ENCODE measurements at places on chromosomes 7 and 10.

GRCh38 chr7:150717814-150718420, 1.5 kb downstream of the GIMAP1 start:
- DNase-seq, result no peak

DNA sequence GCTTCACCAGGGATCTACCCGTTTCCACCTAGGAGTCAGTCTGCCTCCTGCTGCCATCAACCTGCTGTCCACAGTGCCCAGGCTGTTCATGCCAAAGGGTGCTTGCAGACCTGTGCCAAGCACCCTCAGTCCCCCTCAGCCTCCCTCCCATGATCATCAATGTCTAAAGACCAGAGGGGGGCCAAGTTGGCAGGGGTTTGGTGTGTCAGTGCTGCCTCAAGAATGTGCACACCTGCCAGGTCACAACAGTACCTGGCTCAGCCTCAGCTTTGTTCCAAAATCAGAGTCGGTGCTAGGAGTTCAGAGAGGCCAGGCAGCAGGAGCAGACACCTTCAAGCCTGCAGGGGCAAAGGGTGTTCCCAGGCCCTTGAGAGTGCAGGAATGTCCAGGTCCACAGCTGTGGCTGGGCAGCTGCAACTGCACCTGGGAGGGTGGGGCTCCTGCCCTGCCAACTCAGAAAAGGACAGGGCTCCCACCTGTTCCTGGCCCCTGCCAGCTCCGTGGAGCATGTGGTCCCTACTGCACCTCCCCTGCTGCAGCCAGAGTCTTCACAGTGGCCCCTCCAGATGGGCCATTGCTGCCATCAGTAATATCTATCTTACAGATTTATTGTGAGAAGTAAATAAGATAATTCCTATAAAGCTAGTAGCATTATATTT, 219.5 kb downstream of the POLR1F start:
- no peak for DNase-seq

- DNase-seq, result no peak
These were observed 50.6 kb upstream of the SRPK2 start for GRCh38 chr7:105439174-105439893.

DNA sequence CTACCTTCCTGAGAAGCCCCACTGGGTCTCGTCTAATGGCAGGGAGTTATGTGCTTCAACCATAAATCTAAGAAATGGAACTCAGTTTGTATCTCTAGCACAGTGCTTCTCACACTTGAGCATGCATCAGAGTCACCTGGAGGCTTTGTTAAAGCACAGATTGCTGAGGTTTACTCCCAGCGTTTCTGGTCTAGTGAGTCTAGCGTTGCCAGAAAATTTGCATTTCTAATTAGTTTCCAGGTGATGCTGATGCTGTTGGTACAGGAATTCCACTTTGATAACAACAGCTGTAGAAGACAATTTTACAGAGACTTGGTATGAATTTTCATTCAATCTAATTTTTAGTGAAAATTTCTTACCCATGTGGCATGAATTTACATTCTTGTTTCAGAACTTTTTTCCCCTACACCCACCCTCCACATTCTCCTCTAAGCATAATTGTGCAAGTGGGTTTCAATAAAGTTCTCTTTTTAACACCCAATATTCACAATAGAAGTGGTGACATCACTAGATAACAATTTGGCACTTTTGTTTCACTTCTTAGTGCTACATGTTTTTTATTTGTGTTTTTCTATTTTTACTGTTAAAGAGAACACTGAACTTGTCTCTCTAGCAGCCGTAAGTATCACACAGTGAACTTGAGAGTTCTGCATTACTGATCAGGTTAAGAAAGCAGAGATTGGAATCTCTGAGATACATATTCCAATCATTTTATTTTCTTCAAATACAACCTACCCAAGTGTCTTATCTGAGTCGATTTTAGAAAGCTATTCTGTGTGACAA, 48.4 kb upstream of the BET1 start:
- DNase-seq, result no peak

DNA sequence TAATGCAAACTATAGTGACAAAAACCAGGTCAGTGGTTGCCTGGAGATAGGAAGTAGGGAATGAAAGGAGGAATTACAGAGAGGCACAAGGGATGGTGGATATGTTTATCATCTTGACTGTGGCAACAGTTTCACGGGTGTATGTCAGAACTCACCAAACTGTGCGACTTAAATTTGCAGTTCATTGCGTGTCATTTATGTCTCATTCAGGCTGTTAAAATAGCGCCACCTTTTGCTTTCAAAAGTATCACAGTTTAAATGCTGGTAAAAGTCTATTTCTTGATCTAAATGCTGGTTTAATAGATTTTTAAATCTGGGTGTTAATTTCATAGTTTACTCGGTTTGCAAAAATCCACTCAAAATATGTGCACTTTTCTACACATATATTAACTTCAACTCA, 51.0 kb downstream of the PTTG1IP2 start:
- no peak for DNase-seq

DNA sequence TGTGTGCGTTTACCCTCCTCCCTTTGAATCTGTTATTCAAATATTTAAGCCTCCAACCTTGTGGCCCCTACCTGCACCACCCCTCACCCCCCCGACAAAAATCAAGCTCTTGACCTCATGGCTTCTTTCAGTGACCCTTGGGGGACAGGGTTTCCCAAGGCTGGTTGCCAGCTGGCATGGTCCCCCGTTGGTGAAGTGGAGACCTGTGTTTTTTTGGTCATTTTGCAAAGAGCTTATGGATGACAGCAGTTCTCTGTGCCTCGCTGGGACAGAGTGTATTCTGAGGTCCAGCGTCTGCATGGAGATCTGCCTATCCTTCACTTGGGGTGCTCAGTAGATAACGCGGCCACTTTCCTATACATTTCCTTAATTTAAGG, 111.0 kb downstream of the TCF7L2 start:
- DNase-seq, result no peak

GRCh38 chr10:78634389-78634815, 434.4 kb upstream of the ZMIZ1 start:
- DNase-seq, result no peak

DNA sequence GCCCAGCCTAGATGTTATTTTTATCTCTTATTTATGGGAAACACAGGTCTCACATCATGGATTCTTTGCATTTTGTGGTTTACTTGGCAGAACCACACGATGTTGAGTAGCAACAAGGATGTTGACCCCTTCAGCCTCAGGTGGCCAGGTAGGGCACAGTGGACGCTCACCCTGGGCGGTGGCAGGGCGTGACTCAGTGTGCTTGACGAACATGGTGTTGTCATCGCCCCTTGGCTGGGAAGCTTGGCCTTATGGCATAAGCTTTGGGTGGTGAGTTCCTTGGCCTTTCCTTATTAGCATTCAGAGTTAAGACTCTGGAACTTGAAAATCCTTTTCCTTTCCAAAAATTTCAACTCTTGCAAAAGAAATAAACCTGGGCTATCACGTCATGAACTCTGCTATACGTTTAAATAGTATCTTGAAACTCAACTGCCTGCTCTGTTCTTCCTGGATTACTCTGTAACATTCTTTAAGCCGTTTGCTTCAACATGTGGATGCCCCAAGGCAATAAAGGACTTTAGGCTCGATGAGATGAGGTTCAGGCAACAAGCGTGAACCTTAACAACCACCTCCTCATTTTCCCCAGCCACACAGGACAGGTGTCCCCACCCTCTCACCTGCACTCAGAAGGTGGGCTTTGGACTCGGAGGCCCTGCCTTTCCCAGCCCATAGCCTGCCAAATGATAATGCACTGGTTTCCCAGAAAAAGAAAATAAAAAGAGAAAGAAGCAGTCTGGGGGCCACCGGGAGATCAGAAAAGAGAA, 22.5 kb upstream of the ECHDC3 start:
- no peak for DNase-seq

- no peak for DNase-seq
These were observed 88.8 kb upstream of the LYZL1 start for GRCh38 chr10:29199941-29200679.

DNA sequence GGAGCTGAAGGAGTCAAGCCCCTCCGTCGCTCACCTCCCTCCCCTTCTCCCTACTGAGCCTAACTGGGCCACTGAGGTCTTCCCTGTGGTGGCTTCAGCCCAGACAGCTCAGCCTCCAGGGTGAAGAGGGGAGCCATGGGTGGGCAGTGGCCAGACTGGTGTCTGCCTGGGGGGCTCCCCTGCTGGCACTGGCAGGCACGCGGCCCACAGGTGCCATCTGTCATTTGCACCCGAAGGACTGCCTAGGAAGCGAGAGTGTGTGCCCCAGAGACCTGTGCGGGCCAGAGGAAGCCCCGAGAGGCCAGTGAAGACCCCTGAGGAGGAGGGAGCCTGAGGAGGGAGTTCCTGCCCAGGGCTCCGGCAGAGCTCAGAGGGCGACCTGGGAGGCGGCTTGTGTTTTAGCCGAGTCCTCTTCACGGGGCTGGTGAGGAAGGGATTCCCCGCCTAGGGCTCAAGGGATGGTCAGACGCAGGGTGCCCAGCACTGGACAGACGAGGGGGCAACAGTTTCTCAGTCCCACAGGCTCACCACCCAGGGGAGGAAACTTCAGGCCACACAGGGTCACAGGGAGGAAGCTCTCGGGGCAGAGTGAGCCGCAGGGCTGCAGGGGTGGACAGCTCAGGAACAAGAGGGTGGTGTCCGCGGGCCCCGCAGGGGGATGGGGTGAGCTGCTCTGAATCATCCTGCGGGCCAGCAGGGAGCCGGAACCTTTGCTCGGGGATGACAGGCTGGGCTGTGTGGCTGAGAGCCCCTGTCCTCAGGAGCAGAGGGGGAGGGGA, 76.2 kb upstream of the PPP2R2D start:
- DNase-seq, result no peak

GRCh38 chr10:70162892-70163201, 7.5 kb downstream of the SAR1A start:
- DNase-seq, result no peak

- no peak for DNase-seq
These were observed 42.9 kb downstream of the ELFN1 start for GRCh38 chr7:1712907-1713501.

- no peak for DNase-seq
These were observed 39.0 kb downstream of the SVIL start for GRCh38 chr10:29595636-29596225.

GRCh38 chr10:128419466-128420019, 293.3 kb upstream of the MKI67 start:
- DNase-seq, result no peak

DNA sequence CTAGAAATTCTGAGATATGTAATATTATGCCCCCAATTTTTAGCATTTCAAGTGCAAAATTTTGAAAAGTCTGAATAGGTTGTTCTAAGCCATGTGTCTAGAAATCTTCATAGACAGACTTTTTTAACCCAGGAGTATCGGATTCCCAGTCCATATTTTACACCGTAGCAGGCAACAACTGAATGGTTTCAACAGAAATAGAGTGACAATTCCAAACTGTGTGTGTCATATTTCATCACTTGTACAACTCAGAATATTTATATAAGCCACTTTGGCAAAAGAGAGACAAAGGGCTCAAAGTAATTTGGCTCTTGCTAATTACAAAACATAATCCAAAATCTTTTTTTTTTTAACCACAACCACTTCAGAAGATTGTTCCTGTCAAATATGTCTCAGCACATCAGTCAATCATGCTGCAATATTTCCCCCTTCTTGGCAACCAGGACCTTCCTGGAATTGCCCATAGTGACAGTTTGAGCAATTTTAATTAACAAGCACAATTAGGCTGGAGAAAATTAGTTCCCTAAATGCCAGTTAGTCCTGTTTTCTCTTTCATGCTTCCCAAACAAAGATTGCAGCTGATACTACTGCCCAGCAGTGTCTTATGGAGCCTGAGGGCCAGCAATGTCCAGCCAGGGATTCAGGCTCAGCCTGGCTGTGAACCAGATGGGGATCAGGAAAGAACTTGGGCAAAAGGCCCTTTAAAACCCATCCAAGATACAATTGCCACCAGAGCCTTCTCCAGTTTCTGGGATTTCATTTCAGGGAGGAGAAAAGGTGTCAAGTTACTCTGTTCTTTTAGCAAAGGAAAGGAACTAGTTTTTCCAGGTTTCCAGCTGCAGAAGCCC, 533.3 kb upstream of the GHITM start:
- DNase-seq, result no peak

DNA sequence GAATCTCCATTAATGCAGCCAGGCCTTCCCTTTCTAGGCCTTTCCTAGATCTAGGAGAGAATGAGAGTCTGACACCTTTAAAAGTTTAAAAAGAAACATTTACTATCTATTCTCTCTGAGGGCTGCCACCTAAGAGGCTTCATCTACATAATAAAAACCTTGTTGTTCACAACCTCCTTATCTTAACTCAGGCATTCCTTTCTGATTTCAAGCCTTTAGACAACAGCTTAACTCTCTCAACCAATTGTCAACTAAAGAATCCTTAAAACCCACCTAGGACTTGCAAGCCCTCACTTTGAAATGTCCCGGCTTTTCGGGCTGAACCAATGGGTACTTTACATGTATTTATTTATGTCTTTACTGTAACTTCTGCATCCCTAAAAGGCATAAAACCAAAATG, 64.3 kb upstream of the RET start:
- DNase-seq, result no peak

DNA sequence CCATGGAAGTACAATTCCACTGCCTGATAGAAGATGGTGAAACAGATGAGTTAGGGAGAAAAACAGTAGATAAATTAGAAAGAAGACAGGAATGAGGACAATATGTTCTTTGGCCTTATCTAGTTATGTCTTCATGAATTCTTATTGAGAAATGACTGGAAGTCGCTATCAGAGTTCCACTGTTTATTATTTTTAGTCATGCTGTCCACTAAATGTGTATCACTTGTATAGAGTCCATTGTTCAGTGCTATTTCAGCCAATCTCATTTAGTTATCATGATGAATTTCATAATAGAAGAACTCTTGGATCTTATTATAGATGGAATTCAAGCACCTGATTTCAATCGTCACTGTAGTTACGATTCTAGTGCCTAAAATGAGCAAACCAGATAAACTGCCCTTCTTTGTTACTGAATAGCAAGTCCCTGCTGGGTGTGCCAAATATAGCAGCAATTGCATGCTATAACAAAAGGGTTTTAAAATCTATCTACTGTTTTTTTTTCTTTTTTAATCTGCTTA, 177.7 kb upstream of the COL1A2 start:
- no peak for DNase-seq

DNA sequence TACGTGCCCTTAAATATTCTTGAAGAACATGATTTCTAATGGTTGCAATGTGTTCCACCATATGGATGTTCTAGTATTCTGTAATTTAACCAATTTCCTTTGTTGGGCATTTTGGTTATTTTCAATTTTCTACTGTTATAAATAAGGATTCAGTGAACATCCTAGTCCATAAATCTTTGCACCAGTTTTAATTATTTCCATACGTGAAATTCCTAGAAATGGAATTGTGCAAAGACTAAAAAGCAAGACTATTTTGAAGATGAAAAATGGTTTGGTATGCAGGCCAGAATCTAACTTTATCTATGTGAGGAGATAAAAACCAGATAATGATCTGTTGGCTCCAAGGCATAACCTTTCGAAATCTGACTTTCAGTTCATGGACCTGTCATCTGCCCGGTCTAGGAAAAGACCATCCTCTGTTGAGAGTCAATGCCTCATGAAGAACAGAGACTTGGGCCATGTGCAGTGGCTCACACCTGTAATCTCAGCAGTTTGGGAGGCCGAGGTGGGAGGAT, 633.2 kb upstream of the NRP1 start:
- no peak for DNase-seq

GRCh38 chr10:84966708-84967441, 638.5 kb downstream of the CCSER2 start:
- no peak for DNase-seq
